Stimulated activated CD4-positive, alpha-beta T cell treated with anti-CD3 and anti-CD28 coated beads, Interleukin-1b, Interleukin-23, amount 100 ng/mL, for 24 hours (primary cell): ENCODE measurements at places on chromosomes 6 and 20.

DNA sequence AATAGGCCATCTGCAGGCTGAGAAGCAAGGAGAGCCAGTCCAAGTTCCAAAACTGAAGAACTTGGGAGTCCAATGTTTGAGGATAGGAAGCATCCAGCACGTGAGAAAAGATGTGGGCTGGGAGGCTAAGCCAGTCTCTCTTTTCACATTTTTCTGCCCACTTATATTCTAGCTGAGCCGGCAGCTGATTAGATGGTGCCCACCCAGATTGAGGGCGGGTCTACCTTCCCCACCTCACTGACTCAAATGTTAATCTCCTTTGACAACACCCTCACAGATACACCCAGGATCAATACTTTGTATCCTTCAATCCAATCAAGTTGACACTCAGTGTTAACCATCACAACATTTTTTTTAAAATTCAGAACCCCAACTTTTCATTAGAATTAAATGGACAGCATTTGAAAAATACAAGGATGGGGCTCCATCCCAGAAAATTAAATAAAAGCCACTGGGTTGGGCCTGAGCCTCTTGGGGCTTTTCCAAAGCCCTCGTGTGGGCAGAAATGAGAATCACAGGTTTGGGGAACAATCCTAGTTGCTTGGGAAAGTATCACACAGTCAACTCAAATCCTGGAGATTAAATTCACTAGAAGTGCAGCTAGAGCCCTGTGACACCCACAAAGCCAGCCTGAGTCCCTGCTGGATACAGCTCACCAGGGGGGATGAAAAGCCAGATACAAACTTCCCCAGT is 2.2 kb downstream of the CLDN20 start:
- no peak for DNase-seq

DNA sequence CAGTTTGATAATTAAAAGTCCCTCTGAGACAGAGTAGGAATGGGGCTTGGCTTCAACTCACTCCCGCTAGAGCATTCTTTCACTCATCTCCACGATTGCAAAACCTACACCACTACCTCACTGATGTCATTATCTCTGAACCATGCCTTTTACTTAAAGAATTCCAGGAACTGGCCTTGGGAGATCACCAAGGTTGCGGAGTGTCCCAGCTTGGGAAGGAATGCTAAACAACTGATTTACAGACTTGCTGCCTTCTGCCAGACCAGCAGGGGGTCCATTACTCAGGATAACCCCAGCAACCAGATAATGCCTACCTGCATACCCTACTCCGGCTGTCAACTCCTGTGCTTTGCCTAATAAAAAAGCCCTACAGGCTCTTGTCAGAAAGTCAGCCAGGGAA is 102.2 kb upstream of the RALGAPA2 start:
- DNase-seq, result no peak

DNA sequence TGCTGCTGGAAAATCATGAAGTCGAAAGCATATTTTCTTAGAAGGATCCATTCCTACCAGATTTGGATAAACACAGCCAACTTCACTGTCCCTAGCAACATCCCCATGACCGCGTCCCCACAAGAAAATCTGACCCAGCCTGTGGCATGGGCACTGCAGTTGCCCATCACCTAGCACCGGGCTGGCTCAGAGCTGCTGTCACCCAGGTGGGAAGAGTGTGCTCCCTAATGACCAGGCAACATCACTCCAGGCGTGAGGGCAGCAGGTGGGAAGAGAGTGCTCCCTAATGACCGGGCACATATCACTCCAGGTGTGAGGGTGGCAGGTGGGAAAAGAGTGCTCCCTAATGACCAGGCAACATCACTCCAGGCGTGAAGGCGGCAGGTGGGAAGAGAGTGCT is 238.0 kb downstream of the TBXT start:
- no peak for DNase-seq

DNA sequence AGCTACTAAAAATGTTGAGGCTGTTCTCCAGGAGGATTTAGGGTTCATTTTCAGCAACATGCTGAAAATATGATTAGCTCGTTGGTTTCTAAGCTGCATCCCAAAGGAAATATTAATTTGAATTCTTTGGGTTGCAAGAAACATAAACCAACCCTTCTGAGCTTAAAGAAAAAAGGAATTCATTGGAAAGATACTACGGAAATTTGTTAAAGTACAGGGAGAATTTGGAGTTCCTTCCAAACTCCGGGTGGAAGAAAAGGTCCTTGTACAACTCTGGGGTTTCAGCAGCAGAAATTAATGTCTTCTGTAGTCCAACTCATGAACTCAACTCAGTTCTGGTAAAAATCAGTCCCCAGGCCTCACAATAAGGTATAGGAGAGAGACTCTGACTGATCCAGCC is 712.9 kb downstream of the UTRN start:
- no peak for DNase-seq

- DNase-seq, result no peak
These were observed 45.1 kb downstream of the SYTL3 start for GRCh38 chr6:158694913-158695312.

DNA sequence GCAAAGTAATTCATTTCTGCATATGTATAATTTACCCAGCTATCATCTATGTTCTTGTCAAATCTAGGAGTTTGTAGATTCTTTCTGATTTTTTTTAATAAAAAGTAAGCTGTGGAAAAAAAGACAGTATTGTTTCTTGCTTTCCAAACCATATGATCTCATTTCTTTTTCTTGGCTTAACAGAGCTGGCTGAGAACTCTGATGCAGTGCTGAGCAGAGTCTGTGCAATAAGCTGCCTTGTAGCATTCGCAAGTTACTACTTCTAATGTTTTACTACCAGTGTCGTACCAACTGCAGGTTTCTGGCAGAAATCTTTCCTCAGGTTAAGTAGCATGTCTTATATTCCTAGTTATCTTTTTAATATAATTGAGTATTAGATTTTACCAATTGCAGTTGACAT is 15.6 kb downstream of the RRBP1 start:
- no peak for DNase-seq

- DNase-seq, result no peak
These were observed 151.4 kb upstream of the LAMA2 start for GRCh38 chr6:128731249-128732165.

GRCh38 chr6:87817183-87817582 is 115.2 kb upstream of the AKIRIN2 start:
- no peak for DNase-seq

- DNase-seq, result no peak
These were observed 9.5 kb downstream of the TAAR2 start for GRCh38 chr6:132614554-132614953.
